SW 1271 (cell line): ENCODE measurements at places on chromosomes 4 and X.

GRCh38 chr4:87038837-87039615 is 104.2 kb downstream of the AFF1 start:
- DNase-seq, result no peak

DNA sequence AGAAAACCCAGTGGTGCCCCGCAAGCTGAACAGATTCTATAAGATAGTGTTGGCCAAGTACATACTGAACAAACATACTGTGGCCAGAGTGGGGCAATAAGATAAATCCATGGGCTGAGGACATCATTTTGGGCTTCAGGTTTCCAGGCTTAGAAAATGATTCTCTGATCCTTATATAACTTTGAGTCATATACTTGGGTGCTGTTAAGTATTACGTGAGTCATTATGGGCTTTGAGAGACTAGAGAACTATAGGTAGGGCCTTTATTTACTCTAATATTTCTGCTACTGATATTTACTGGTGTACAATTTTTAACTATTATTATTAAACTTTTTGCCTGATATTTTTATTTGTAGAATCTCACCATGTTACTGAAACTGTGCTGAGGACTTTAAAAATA is 586.1 kb downstream of the CENPC start:
- DNase-seq, result no peak

- DNase-seq, result no peak
Observed at GRCh38 chr4:152399246-152399645, 136.6 kb downstream of the FBXW7 start.

- no peak for DNase-seq
Observed at GRCh38 chr4:52551487-52551886, 107.6 kb downstream of the USP46 start.

DNA sequence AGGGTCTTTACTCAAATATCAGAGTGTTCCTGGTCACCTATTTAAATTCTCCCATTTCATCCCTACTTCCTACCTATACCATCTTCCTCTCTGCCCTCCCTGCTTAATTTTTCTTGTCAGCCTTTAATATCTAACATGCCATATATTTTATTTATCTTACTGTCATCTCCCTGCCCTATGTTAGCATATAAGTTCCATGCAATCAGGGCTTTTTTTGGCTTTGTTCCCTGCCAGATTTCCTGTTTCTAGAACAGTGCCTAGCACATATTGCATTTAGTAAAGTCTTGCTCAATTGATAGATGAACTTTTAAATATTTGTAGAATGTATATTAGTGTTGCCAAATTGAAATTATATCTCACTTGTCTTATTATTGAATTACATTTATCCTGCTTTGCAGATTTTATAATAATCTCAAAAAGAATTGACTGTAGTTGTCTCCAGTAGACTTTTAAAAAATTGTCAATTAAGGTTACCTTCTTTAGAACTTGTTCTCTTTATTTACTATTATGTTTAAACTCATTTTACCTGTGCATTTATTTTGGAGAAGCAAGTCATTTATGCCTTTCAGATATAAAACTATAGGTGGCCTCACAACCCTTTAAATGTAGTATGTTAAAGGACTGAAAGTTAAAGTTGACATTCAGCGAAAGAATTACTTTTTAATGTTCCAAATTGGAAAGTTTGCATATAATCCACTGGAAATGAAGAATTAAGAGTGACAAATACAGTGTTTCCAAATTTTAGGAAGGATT is 108.2 kb upstream of the BMPR1B start:
- no peak for DNase-seq

GRCh38 chr4:89439533-89439932 is 131.9 kb upstream of the GPRIN3 start:
- DNase-seq, result no peak

- no peak for DNase-seq
Observed at GRCh38 chr4:158778156-158778711, 9.4 kb downstream of the FNIP2 start.

DNA sequence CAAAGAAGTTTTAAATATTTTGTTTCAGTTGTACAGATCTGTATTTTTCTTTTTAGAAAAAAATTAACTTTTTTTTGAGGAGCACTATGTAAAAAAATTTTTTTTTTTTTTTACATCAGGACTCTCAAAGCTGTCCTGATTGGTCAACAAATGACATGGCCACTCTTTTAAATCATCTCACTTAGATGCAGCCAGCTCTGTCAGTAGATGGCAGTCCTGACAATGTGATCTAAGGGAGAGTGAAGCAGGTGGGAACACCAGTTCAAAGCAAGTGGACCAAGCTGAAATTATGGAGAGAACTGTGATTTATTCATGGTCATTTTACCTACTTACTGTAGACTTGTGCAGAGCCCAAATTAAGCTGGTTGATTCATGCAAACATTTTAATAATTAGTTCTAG is 174.7 kb upstream of the GPRIN3 start:
- DNase-seq, result peak; percentile 40

DNA sequence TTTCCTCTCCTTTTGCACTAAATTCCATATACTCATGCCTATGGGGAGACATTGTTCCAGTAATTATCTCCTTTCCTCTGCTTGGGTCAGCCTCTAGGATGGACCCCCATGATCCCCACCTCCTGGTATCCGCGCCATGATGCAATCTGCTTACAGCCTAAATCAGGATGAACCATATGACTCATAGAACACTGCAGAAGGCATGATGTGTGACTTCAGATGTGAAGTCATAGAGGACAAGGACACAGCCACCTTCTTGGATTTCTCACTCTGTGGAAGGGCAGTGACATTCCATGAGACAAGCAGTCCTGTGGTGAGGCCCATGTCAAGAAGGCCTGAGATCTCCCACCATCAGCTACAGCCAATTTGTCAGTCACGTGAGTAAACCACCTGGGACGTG is 9.0 kb upstream of the TMEM144 start:
- DNase-seq, result no peak

- DNase-seq, result no peak
Observed at GRCh38 chr4:156685308-156685707, 286.3 kb downstream of the PDGFC start.

DNA sequence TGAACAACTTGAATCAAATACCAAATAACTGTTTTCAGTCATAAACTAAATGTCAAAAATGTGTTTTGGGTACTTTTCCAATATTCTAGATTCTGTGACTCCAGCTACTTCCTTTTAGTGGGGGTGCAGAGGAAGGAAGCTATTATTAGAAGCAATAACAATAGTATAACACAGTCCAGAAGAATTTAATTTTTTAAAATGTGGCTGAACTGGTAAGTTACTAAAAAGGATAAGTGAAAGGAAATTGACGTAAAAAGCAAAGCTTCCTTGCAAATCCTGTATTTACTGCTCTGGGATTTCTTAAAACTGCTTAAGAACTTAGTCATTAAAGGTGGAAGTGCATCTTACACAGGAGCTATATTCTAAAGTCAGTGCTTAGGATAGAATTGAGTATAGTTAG is 53.2 kb downstream of the MOSPD2 start:
- DNase-seq, result no peak
